ENCODE measurements at places on chromosomes 2 and 18.

GRCh38 chr2:169528271-169528701, 18.8 kb downstream of the KLHL41 start:
- DNase-seq: peak; percentile 5

GRCh38 chr18:44862112-44862511, 181.4 kb downstream of the SETBP1 start:
- DNase-seq: no peak

DNA sequence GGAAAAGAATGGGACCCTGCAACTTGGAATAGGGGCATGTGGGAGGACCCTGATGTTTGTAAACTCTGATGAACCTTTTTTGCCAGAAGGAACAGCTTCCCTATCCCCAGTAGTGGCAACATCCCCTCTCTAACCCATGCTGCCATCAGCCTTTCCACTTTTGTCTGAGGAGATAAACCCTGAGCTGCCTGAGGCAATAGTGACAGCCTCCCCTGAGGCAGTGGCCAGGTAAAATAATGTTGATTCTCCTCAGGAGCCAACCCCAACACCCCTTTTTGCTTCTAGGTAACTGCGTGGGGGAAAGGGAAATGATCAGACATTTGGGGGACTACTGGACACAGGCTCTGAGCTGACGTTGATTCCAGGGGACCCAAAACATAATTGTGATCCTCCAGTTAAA, 106.8 kb upstream of the NPAS2 start:
- no peak for DNase-seq

DNA sequence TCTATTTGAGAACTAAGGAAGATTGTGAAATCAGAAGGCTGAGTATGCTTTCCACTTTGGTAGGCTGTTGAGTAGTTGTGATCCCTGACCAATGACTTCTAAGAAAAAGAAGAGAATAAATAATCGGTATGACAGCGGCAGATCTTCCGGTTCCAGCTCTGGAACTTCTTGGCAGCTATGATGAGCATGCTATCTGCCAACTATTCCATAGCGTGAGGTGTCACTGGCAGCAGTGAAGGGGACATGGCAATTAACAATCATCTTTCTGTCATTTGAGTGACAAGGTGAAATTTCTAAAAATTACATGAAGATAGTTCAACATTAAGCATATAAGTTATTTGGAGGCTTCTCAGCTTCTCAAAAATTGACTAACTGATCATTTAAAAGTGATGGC, 140.1 kb upstream of the NETO1 start:
- no peak for DNase-seq

DNA sequence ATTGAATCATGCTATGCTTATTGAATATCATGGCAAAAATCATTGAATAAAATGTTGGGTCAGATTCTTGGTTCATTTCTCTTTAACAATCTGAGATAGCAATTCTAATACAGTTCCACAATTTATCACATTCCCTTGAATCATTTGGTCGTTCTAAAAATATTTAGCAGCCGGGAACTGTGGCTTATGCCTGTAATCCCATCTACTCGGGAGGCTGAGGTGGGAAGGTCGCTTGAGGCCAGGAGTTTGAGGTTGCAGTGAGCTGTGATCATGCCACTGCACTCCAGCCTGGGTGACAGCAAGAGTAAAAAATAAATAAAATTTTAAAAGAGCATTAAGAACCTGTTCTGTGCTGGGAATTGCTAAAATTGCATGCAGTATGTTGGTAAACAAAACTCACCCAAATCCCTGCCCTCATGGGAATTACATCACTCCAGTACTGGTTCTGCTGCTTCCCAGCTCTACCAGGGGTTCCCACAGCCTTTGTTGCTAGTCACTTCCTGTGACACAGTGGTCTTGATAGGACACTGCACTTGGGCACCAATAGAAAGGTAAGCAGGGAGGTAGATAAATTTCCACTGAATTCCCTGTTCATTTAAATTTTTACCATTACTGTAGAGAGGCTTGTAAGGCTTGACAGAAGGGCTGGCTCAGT, 200.4 kb downstream of the CTNNA2 start:
- no peak for DNase-seq

DNA sequence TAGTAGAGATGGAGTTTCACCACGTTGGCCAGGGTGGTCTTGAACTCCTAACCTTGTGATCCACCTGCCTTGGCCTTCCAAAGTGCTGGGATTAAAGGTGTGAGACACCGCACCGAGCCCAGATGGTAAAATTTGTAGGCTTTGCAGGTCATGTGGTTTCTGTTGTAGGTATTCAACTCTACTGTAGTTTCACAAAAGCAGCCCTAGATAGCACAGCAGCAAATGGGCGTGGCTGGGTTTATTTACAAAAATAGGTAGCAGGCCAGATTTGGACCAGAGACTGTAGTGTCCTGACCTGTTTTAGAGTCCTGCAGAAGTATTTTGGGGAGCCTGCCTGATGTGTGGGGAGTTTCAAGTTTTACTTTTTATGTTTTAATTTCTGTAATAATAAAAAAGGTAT, 84.1 kb upstream of the RASGRP3 start:
- DNase-seq: no peak

- DNase-seq: no peak
Measured at GRCh38 chr2:98463081-98463481, 18.4 kb downstream of the INPP4A start.
